ENCODE measurements at places on chromosomes 13 and 19.

DNA sequence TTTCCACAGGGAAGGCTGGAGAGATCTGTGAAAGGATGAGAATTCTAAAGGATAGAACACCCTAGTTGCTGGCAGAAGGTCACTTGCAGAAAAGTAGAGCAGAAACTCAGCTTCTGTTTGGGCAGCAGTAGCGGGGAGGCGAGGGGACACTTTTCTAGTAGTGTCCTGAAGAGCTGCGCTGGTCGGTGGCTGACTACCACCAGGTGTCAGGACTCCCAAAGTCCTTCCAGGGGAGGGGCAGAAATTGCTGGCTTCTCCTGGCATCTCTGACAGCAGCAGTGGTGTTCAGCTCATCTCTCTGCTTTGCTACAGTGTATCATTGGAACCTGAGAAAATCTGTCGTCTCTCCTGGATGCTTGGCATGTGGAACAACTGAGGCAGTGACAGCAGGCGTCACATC is 120.9 kb downstream of the ZDHHC20 start:
- peaks cover 2% of the 10 kb centered on the region for H3K4me1 ChIP-seq
- no peak overlapping the region for H3K27ac ChIP-seq
- DNase-seq: no peak
- no peaks in the 10 kb centered on the region for H3K27me3 ChIP-seq
- no peak overlapping the region for H3K4me3 ChIP-seq
- peaks cover 4% of the 10 kb centered on the region for H3K36me3 ChIP-seq

DNA sequence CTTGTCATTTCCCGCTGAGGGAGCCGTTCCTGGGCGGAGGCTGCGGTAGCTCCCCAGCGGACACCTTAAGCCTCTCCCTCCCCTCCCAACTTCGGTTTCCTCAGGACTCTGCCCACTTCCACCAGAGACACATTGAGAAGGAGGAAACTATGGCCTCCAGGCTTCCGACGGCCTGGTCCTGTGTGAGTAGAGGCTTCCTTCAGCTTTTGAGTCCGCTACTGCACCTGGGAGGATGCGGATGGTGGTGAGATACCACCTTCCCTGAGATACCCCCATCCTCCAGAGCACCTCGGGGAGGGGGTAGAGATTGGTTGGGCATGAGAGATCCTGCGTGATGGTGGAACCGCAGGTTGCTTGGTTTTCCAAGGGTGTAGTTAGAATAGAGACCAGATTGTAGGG is 955 bp downstream of the ZNF274 start:
- H3K27ac ChIP-seq: peak overlapping the region; percentile 100
- no peaks in the 10 kb centered on the region for H3K27me3 ChIP-seq
- peaks cover 58% of the 10 kb centered on the region for H3K36me3 ChIP-seq
- DNase-seq: no peak
- H3K4me1 ChIP-seq: peaks cover 14% of the 10 kb centered on the region

- H3K36me3 ChIP-seq: peaks cover 2% of the 10 kb centered on the region
- H3K4me1 ChIP-seq: peaks cover 11% of the 10 kb centered on the region
- H3K27ac ChIP-seq: peak overlapping the region; percentile 75
- H3K27me3 ChIP-seq: no peaks in the 10 kb centered on the region
- DNase-seq: no peak
- H3K4me3 ChIP-seq: peak overlapping the region; percentile 73
Observed at GRCh38 chr13:82687884-82688283, 1194.4 kb downstream of the SLITRK1 start.

DNA sequence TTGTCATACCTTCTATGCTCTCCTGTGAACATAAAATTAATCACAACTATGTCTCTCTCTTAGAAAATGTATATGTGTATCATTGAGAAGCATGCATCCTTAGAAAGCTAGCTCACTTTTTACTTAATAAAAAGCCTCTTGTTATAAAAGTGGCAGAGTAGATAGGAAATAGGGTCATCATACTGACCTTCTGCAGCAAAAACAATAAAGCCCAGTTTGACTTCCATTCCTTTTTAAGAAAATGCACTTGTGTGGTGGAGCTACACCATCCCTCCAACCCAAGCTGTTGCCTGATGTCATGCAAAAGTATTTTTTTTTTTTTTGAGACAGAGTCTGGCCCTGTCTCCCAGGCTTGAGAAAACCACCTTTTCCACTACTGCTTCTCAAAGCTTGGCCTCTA is 393.3 kb downstream of the LIG4 start:
- no peak overlapping the region for H3K27ac ChIP-seq
- no peak overlapping the region for H3K4me3 ChIP-seq
- no peak for DNase-seq
- H3K36me3 ChIP-seq: no peaks in the 10 kb centered on the region
- H3K4me1 ChIP-seq: no peaks in the 10 kb centered on the region

DNA sequence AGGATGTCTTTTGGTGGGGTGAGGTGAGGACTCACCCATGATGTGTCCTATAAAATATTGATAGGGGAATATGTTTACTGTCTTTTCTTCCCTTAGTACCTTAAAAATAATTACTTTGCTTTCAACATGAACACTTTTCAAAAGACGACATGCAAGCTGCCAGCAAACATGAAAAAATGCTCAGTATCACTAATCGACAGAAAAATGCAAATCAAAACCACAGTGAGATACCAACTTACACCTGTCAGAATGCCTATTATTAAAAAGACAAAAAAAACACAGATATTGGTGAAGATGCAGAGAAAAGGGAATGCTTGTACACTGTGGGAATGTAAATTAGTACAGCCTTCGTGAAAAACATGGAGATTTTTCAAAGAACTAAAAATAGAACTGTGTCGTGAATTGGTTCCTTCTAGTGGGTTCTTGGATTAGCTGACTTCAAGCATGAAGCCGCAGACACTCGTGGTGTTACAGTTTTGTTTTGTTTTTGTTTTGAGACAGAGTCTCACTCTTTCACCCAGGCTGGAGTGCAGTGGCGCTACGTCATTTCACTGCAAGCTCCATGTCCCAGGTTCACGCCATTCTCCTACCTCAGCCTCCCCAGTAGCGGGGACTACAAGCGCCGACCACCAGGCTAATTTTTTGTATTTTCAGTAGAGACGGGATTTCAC is 160.9 kb downstream of the FGF9 start:
- H3K27me3 ChIP-seq: peaks cover under 1% of the 10 kb centered on the region
- no peak for DNase-seq
- H3K36me3 ChIP-seq: no peaks in the 10 kb centered on the region
- no peak overlapping the region for H3K27ac ChIP-seq
- H3K4me3 ChIP-seq: no peak overlapping the region
- no peaks in the 10 kb centered on the region for H3K4me1 ChIP-seq

- H3K27me3 ChIP-seq: no peaks in the 10 kb centered on the region
- peak overlapping the region; percentile 83 for H3K27ac ChIP-seq
- peaks cover 5% of the 10 kb centered on the region for H3K36me3 ChIP-seq
- H3K4me3 ChIP-seq: peak overlapping the region; percentile 89
Observed at GRCh38 chr19:40576151-40576584, 505 bp upstream of the SHKBP1 start.

DNA sequence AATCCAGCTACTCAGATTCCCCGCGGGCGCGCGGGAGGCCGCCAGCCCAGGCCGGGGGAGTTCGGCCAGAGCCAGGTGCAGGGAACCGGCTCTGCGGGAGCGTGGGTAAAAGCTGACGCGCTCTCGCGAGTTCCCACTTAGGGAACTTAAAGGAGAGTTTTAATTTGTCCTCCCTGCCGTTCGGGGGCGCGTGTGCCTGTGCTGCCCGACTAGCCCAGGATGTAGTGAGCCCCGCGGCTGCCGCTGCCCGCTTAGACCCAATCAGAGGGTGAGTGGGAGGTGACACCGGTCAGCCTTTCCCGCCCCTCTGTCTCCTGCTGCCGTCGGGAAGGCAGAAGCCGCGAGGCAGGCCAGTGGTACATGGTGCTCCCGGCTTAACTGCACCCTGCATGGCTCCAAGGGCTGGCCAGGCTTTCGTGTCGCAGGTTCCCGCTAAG is 36.0 kb upstream of the NEK3 start:
- H3K27me3 ChIP-seq: no peaks in the 10 kb centered on the region
- H3K36me3 ChIP-seq: no peaks in the 10 kb centered on the region
- peak overlapping the region; percentile 93 for H3K4me3 ChIP-seq
- H3K27ac ChIP-seq: peak overlapping the region; percentile 96
- H3K4me1 ChIP-seq: peaks cover 17% of the 10 kb centered on the region

- H3K4me3 ChIP-seq: no peak overlapping the region
- peaks cover 7% of the 10 kb centered on the region for H3K27me3 ChIP-seq
- H3K36me3 ChIP-seq: no peaks in the 10 kb centered on the region
- no peak for DNase-seq
- peaks cover 5% of the 10 kb centered on the region for H3K4me1 ChIP-seq
- no peak overlapping the region for H3K27ac ChIP-seq
Observed at GRCh38 chr13:46373623-46374022, 13.4 kb downstream of the RUBCNL start.

Measured in activated naive CD8-positive, alpha-beta T cell treated with anti-CD3 and anti-CD28 coated beads, Interleukin-2, amount 10 ng/mL, durations not matched to agents 7 days and 5 days (primary cell).